ENCODE measurements at places on chromosomes 3 and 15. TPM values are rescaled to one million over a fixed set of nuclear protein-coding genes. Genes with fewer than 3 reads are reported as not detected.

SAMD7 gene
- not detected for polyA plus RNA-seq

ZBTB38 gene
- 58.7 TPM for polyA plus RNA-seq

DNA sequence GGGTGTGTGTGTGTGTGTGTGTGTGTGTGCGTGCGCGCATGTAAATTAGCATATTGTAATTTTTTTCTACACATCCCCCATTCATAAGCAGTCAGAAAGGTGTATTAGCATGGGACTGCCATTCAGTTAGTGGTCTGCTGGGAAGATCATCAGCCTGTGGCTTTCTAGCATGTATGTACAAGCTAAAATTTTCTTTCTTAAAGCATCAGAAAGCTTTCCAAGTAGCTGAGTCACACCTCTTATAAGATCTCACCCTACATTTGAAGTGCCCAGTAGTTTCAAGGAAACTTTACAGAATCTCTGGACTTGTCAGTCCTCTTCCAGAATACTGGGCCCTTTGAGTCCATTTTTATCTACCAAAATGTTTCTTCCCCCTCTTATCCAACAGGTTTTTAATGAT lies 411.4 kb upstream of the TPRG1 start:
- DNase-seq = no peak

DNA sequence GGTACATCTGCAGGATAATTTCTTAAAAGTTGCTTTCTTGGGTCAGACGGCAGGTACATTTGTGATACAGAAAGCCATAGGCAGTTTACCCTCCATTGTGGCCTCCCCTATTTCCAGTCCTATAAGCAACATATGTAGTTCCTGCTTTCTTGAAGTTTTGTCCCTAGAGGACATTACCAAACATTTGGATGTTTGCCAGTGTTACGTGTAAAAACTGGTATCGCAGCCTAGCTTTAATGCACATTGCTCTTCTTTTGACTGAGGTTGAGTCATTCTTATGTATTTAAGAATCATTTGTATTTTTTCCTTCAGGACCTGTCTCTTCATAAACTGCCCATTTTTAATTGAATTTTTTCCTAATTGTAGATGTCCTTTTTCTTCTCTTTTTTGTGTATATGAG lies 114.3 kb downstream of the DIPK2A start:
- no peak for DNase-seq

GRCh38 chr3:111732252-111732879 lies 126.7 kb upstream of the PHLDB2 start:
- no peak for DNase-seq

DNA sequence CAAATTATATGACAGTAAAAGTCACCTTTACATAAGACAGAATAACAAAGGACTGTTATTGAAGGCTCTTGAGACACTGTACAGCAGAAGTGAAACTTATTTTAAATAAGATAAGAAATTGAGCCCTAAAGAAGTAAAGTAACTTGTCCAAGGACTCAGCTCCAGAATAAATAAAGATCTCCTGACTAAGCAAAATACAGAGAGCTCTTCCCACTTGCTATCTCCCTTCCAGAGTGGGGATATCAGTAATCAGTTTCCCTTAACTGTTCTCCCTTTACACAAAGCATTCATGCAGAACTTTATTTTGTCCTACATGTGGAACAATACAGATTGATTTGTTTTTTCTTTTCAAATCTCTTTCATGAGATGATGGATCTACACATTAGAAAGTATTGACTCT lies 129.5 kb upstream of the BHLHE40 start:
- DNase-seq = no peak

DNA sequence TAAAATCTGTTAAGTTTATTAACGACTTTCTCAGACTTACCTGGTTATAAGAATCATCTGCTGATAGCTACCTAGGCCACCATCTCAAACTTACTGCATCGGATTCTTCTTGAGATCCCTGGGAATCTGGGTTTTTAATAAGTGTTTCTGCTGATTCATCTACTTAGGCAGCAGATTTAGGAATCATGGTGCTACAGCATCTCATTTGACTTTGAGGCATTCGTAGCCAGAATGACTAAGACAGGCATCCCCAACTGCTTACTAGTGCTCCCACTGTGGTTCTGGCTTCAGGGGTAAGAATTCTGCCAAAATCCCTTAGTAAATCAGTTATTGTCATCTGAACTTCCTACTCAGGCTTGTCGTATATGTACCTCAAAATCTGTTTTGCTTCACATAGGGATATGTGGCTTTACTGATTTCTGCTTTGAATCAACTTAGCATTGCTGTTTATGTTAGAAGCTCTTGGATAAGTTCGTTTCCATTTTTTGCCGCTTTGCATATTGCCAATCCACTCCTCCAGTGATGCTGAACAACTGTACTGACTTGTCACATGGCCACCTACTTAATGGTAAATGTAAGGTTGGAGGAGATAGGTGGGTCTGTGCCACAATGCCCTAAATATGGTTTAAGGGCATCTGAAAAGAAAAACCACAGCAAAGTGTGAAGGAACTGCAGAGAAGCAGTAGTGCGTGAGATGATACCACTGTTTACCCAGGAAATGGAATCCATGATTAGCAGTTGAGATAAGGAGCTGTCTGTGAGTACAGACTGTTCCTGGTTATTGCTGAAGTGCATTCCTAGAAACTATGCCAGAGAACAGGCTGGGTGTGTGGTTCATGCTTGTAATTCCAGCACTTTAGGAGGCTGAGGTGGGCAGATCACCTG lies 60.3 kb downstream of the MAP6D1 start:
- DNase-seq = no peak

DNA sequence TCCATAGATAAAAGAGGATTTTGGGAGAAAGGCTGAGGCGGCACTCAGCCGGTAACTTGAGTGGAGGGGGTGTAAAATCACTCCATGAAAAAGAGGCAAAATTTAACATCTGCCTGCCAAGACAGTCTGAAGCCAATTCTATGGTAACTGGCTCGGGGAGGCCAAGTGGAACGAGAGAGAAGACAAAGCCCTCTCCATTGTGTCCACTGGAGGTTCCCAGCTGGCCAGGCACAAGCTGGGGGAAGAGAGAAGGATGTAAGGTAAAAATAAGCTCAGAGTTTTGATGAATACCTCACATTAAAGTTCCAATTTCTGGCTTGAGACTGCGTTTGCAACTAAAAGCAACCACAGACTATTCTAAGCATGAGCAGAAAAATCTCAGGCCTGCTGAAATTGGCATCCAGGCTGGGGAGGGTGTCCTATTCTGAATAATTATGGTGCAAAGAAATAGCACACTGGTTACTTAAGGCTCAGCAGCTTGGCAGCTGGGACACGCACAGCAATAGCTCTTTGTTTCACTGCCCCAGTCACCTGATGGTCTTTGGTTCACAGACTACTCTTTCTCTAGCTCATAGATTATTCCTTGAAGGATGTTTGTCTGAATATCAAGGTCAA lies 48.8 kb downstream of the CHRD start:
- DNase-seq = no peak

ZIC4 gene
- polyA plus RNA-seq = 0.06 TPM

GRCh38 chr3:114615523-114616085 lies 321.8 kb downstream of the TIGIT start:
- DNase-seq = no peak

- DNase-seq = no peak
Measured at GRCh38 chr3:23254835-23255234, 51.7 kb downstream of the UBE2E2 start.
